ENCODE measurements at places on chromosomes 3 and 15. TPM values are rescaled to one million over a fixed set of nuclear protein-coding genes. Genes with fewer than 3 reads are reported as not detected.

GRCh38 chr3:94011233-94011711 lies 17.1 kb downstream of the STX19 start:
- DNase-seq, result no peak

- DNase-seq, result no peak
Observed at GRCh38 chr15:31278061-31278445, 48.6 kb upstream of the KLF13 start.

DNA sequence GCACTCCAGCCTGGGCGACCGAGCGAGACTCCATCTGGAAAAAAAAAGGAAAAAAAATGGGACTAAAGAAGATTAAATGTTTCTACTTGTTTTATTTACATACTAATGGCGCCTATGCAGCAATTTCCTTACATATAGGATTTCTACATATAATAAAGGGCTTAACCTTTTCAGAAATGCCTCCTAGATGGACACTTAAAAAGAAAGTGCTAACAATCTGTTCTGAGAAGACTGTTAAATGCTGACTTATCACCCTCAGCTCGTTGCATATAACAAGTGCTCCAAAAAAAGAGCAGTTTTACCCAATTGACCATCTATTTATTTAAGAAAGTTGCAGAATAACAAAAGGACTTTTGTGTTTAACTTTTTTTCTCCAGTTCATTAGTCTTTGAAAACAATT lies 32.7 kb downstream of the DENND4A start:
- DNase-seq, result no peak

DNA sequence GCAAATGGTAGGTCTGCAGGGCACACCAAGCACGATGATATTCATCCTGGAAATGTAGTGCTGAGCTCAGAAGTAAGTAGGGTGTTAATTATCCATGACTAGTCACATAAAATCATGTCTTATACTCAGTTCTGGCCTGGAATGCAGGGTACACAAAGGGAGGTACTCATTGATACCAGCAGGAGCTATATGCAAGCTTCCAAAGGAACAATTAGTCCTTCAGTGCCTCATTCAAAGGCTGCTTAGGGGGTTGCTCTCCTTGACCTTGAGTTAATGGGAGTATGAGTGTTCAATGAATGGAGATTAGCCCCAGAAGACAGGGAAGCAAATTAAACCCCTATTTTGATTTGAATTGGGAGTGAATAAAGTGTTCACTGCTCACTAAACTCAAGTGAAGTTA lies 38.3 kb downstream of the CNTN6 start:
- no peak for DNase-seq

The SH2D7 gene
- total RNA-seq, result not detected

- DNase-seq, result no peak
Observed at GRCh38 chr3:143693506-143693905, 154.8 kb downstream of the SLC9A9 start.

DNA sequence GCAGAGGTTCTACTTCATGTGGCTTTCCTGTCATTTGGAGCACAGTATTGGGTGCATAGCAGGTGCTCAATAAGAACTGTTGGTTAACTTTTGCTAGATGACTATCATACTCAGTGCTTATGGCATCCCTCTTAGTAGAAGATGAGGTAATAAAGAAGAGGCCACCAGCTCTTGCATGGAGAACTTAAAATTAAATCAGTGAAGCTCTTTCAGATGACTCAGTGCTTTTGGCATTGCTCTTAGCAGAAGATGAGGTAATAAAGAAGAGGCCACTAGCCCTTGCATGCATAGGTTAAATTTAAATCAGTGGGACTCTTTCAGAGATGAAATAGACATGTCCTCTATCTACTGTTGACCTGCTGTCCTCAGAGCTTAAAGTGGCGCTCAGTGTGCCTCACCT lies 109.4 kb upstream of the FGF7 start:
- no peak for DNase-seq

GRCh38 chr3:71512000-71512399 lies 71.5 kb downstream of the FOXP1 start:
- no peak for DNase-seq

DNA sequence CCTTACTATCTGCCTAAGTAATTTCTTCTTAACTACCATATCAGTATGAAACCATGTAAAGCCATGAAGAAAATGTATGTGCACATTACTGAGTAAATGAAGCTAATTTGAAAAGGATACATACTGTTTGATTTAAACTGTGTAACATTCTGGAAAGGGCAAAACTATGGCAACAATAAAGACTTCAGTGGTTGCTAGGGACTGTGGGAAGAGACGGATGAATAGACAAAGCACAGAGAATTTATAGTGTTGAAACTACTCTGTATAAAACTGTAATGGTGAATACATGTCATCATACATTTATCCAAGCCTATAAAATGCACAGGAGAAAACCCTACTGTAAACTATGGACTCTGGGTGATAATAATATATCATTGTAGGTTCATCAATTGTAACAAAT lies 1103.7 kb upstream of the EPHA6 start:
- no peak for DNase-seq

DNA sequence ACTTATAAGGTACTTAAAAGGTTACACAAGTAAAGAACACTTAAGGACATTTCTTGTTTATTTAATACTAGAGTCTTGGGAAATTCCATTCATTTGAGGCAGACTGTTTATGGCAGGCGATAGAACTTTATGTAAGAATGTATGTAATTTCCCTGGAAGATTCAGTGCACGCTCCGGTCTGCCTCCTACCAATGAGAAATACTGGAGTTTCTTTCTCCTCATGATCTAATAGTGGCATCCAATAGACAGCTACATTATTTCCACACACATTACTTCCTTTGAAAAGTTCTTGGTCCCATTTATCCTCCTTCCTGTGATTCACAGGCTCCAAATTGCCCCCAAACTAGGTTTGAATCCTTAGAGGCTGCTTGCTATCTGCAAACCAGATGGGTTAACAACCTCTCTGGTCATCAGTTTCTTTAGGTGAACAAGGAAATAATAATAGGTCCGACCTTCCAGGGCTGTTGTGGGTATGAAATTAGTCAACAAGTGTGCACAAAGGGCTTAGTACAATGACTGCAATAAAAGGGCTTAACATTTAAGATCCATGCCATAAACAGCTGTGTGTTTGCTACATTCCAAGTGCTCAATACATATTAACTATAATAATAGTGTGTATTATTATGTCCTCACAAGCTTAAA lies 30.7 kb downstream of the EIF4E3 start:
- DNase-seq, result no peak

The RTP3 gene
- total RNA-seq, result not detected

The TLR9 gene
- total RNA-seq, result 0.38 TPM

The FBXW12 gene
- not detected for total RNA-seq

The ST3GAL6 gene
- total RNA-seq, result 27.1 TPM

The GOLGA8J gene
- 0.16 TPM for total RNA-seq

DNA sequence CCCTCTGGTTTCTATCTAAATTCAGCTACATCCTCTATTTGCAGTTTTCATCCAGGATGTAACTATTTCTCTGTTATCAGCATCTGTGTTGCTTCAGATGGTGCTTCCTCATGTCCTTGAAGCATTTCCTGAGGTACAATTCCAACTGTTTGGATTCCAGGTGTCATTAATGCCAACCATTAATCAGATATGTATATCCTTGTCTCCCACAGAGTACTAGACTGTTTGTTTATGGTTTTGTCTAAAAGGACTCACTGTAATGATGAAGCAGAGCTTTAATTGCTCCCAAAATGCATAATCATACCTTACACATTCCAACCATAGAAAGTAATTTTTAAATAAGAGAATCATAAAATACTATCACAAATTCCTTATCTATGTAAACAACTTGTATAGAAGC lies 288.5 kb upstream of the MME start:
- DNase-seq, result no peak

The SLC2A2 gene
- not detected for total RNA-seq

Data from Right ventricle myocardium inferior (tissue), 1 donor.